ENCODE measurements at places on chromosomes 13 and 19.

DNA sequence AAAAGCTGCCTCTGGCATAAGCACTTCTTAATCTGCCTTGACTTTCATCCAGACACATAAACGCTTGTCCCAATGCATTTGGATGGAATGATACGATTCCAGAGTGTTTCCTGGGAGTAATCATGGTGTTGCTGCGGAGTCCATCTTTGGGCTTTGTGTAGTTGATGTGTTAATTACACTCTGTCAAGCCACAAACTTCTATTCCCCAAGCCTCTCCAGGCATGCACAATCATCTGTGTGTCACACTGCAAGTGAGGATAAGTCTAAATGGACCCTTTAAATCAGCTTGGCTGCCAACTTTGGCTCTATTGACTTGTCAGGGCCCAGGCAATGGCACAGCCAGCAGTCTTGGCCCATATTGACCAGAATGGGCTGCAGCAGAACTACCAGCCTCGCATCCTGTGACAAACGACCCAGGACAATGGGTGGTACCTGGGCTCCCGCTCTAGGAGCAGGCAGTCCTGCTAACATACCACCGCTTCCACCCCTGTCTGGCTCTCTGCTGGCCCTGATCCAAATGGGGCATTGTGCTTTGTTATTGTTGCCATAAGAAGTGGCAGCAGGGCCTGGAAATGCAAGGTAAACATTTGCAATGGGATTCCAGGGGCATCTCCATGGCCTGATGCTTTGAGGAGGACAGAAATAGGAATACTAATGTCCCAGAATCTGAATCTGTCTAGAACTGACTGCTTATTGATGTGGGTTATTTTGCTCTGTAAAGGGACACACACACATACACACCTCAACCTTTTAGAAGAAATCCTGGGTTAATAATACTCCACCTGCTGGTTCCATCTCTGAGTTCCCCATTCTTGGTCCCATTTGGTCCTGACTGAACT is 127.2 kb downstream of the DNAJC15 start:
- no peak for DNase-seq

DNA sequence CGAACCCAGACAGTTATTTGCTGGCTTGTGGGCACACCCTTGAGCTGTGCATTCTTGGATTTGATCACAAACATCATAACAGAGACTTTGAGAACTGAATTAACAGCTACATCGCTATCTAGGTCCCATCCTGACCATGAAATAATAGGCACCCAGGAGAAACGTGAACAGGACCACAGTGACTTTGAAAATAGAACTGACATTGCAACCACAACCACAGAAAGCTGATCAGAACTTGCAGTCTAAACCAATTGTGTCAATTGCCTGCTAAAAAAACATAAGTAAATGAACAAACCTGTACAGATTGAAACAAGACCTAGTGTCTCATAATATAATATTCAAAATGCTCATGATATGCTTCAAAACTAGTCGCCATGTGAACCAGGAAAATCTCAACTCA is 18.3 kb upstream of the KATNAL1 start:
- DNase-seq, result no peak

GRCh38 chr13:25675060-25675459 is 303.3 kb downstream of the ATP8A2 start:
- no peak for DNase-seq

DNA sequence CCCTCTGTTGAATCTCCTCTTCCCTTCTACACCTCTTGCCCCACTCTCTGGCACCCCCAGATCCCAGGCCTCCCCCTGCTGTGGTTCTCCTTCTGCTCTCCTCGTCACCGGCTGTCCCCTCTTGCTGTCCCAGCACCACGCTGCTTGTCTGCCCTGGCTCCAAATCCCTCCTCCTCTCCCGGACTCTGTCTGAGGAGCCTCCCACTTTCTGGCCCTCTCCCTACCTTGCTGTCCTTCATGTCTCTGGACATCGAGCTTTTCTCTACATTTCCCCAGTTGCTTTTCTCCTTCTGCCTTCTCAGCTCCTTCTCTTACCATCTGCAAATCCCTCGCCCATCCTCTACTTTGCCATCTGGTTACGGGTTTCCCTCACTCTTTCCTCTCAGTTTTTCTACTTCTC is 1.2 kb downstream of the ZNF347 start:
- no peak for DNase-seq

DNA sequence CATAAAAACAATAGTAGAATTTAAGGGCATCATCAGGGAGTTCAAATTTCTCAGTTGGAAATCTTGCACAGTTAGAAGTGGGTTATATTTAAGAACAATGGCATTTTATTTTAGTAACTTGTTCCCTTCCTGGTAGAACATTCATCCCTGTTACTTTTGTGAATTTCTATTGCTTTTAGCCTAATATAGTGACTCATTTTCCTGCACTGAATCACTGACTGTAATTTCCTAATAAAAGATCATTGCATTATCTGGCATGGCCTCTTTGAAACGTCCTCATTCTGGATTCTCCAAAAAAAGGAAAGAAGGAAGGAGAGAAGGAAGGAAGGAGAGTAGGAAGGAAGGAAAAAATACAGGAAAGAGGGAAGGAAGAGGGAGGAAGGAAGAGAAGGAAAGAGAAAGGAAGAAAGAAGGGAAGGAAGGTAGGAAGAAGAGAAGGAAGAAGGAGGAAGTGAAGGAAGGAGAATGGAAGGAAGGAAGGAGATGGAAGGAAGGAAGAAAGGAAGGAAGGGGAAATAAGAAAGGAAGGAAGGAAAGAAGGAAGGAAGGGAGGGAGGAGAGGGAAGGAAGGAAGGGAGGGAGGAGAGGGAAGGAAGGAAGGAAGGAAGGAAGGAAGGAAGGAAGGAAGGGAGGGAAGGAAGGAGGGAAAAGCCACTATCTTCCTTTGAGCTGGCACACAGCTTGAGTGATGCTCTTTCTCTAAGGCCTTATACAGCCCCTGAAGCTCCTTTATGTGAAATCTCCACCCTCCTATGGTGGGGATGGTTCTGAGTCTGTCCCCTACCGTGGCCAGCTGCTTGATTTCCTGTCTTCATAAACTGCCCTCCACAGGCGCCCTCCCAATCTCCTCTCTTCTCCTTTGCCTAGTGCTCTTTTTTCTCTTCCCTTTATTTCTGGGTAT is 29.8 kb upstream of the TM9SF2 start:
- no peak for DNase-seq

GRCh38 chr13:41286370-41286769 is 23.0 kb upstream of the MTRF1 start:
- DNase-seq, result no peak

DNA sequence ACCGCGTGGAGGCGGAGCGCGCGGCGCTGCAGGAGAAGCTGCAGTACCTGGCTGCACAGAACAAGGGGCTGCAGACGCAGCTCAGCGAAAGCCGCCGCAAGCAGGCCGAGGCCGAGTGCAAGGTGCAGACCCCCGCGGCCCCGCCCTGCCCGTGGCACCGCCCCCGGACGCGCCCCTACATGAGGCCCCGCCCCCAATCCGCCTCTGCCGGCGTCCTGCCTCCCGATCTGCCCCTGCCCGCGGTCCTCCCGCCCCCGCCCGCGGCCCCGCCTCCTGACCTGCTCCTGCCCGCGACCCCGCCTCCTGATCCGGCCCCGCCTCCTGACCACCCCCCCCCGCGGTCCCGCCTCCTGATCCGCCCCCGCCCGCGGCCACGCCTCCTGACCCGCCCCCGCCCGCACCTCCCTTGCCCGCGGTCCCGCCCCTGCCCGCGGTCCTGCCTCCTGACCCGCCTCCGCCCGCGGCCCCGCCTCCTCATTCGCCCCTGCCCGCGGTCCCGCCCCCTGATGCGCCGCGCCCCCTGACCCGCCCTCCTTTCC is 11.7 kb downstream of the PRR36 start:
- DNase-seq, result peak; percentile 71

- DNase-seq, result no peak
Measured at GRCh38 chr19:47641891-47642485, 33.1 kb downstream of the BICRA start.

- no peak for DNase-seq
Measured at GRCh38 chr19:41698746-41699230, 9.6 kb upstream of the CEACAM5 start.

DNA sequence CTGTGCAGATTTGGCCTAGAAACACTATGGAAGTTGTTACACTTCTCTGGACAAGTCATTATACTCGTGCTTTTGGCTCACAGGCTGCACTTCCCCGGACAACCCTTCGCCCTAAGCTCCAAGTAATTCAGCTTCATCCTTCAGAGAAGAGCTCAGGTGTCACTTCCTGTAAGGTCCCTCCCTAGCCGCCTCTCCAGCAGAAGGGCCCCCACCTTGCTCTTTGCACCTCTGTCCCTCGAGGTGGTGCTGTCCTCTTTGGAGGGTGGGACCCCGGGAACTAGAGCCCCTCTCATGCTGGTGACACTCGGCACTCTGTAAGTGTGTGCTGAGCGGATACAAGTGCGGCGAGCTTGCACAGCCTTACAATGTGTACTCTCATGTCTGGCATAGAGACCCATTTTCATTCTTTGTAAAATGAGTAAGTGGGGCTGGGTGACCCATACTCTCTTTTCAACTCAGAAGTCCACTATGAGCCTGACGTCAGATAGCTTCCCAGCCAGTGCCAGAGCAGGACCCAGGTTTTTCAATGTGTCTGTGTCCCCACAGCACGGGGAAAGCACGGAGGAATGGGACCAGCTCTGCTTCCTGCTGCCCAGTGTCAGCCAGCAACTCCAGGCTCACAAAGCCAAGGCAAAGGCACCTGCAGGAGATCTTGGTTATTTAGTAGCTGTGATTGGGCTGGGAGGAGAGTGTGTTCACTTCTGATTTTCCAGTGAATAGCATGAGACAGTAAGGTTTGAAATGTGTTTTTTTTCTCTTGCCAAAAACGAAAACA is 26.9 kb downstream of the CHAMP1 start:
- DNase-seq, result no peak

DNA sequence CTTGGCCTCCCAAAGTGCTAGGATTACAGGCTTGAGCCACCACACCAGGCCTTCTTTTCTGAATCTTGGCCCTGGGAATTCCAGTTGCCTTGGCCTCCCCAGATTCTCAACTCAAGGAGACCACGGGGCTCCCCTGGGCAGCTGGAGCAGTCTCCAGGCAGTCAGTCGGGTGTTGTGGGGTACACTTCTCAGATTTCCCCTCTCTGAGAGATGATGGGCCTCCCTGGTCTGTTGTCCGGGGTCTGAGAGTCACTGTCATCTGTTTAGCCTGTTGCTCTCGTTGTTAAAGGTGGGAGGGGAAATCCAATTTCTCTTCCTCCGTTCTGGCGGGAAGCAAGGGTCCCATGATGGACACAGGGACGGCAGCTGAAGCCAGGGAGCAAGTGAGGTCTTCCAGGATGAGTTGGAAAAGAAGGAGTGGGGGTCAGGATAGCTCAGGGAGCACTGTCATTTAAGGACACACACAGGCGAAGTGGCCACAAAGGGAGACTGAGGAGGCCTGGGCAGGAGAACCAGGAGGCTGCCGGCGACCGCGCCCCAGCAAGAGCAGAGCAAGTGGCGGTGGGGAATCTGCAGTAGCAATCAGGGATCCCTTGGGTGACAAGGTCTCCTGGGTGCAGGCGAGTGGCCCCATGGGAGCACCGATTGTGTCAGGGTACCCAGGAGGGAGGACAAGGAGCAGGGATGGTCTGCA is 15.7 kb downstream of the WTIP start:
- no peak for DNase-seq

Data from stimulated activated CD4-positive, alpha-beta T cell treated with anti-CD3 and anti-CD28 coated beads, Interleukin-4, amount 100 ng/mL, for 4 hours (primary cell).